ENCODE measurements at places on chromosomes 1 and 21.

DNA sequence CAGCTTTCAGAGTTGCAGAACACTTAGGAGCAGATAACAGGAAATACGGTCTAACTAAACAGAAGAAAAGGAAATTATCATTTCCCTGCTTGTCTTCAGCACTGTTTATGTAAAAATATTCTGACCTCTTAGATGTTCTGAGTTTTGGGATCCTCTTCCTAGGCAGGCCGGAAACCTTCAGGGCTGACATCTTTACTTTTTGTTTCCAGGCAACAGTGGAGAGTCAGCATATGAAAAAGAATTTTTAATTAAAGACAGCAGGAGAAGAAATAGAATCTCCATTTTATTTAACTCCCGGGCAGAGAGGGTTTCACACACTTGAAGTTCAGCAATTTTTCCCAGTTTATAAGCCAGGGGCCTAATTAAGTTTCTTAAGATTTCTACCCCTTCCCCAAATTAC is 5.1 kb upstream of the RIPPLY3 start:
- DNase-seq, result no peak

DNA sequence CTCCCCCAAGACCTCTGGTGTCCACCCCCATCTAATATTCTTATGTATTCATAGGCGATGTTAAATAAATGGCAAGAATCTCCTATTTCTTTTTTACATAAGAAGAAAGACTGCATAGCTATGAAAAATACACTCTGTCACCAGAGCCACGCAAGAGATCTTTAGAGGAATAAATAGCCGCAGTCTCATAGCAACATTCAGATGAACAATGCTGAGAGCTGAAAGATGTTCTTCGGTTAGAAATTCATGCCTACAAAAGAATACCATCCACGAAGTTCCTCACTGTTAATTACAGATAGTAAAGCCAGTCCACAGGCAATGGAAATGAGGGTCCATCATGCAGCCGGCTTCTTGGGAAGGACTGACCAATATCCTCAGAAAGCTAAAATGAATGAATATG is 76.0 kb upstream of the SOD1 start:
- no peak for DNase-seq

DNA sequence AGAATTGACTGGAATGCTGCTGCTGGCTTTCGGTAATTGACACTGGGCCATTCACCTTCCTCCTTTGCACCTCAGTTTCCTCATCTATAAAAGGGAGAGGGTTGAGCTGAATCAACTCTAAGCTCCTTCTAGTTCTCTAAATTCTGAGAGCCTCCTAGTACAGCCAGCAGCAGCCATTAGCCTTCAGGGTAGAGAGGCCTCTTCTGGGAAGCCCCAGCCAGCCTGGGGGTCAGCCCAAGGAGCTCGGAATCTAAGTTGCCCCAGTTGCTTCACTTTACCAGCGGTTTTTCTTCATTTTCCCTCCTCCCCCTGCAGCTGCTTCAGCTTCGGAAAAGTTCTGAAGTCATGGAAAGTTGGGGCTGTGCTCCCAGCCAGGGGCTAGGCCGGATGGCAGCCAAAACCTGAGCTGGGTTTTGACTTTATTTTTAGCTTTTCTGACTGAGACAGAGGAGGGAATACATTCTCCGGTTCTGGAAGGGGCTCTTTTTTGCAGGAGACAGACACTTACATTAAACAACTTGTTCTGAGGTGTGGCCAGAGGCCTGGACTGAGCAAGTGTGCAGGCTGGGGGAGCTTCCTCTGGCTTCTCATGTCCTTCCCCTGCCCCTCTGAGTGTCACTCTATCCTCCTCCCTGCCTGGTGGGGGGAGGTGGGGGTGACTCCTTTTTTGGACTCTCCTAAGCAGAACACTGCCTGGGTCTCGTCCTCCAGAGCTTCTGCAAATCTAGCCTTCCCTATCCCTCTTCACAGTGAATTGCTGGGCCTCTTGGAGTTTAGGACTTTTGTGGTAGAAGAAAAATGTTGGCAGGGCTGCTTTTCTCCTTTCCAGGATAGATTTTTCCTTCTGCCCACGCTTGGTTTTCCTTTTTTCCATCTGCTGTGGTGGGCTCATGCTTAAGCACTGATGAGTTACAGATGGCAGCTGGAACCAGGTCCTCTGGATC is 14.4 kb downstream of the LMNA start:
- DNase-seq, result no peak

GRCh38 chr1:156417401-156418020 is 48.5 kb downstream of the RHBG start:
- DNase-seq, result no peak

Data from NCI-H1417 treated with DMSO at 0.1 percent for 48 hours (cell line).